ENCODE measurements at places on chromosomes 11 and 22.

DNA sequence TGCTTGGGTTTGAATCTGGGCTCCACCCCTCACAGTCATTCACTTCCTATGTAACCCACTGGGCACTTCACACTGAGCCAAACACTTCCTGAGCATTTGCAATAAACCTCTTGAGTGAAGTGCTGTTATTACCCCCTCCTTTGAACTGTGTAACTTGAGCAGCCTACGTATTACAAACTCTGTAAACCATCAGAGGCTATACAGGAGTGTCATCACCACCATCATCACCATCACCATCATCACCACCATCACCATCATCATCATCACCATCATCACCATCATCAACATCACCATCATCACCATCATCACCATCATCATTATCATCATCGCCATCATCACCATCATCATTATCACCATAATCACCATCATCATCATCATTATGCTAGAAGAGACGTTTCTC, 18.4 kb downstream of the RTL6 start:
- DNase-seq = no peak

- no peak for DNase-seq
Observed at GRCh38 chr11:76566811-76567210, 103.7 kb downstream of the LRRC32 start.

DNA sequence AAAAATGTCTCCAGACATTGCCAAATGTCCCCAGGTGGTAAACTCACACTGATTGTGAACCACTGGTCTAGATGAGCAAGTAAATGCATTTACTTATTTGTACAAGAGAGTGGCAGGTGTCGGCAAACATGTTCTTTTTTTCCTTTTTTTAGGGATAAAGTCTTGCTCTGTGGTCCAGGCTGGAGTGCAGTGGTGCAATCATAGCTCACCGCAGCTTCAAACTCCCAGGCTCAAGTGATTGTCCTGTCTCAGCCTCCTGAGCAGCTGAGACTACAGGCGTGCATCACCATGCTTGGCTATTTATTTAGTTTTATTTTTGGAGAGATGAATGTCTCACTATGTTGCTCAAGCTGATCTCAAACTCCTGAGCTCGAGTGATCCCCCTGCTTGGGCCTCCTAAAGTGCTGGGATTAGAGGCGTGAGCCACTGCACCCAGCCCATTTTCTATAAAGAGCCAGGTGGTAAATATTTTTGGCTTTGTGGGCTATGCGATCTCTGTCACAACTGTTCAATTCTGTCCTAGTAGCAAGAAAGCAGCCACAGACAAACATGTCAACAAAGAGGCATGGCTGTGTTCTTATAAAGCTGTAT, 1.4 kb downstream of the VPREB1 start:
- DNase-seq = no peak

- no peak for DNase-seq
Observed at GRCh38 chr11:86675017-86675416, 2.6 kb upstream of the ME3 start.

DNA sequence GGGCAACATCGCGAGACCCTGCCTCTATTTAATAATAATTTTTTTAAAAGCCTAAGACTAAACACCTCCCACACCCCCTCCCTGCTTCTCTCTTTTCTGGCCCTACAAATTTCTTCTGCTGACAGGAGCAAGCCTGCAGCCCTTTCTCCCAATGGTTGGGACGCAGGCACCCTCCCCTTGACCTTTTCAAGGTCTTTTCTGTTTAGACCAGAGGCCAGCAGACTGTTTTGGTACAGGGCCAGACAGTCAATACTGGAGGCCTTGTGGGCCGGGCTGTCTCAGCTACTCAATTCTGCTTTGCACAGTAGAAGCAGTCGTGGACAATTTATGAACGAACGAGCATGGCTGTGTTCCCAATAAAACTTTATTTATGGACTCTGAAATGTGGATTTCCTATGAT, 92.3 kb downstream of the SCN3B start:
- DNase-seq = no peak

GRCh38 chr11:2570841-2571597, 126.2 kb downstream of the KCNQ1 start:
- DNase-seq = no peak
